ENCODE measurements at places on chromosomes 11 and 22.

GRCh38 chr11:45960387-45961095 lies 38.1 kb downstream of the LARGE2 start:
- DNase-seq, result no peak

DNA sequence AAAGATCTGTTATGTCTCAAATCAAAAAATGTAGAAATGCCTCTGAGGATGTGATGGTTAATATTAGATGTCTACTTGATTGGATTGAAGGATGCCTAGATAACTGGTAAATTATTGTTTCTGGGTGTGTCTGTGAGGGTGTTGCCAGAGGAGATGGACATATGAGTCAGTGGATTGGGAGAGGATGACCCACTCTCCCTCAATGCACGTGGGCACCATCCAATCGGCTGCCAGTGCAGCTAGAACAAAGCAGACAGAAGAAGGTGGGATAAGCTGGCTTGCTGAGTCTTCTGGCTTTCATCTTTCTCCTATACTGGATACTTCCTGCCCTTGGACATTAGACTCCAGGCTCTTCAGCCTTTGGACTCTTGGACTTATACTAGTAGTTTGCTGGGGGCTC lies 430.3 kb downstream of the SOX6 start:
- no peak for DNase-seq

- DNase-seq, result peak; percentile 20
Measured at GRCh38 chr22:20312396-20313191, 7.3 kb downstream of the DGCR6L start.

GRCh38 chr11:114914231-114915005 lies 236.1 kb downstream of the NXPE2 start:
- DNase-seq, result no peak

- no peak for DNase-seq
Measured at GRCh38 chr11:75349521-75350116, 1.8 kb downstream of the ARRB1 start.

GRCh38 chr11:6022956-6023355 lies 7.6 kb downstream of the OR56A1 start:
- DNase-seq, result no peak

DNA sequence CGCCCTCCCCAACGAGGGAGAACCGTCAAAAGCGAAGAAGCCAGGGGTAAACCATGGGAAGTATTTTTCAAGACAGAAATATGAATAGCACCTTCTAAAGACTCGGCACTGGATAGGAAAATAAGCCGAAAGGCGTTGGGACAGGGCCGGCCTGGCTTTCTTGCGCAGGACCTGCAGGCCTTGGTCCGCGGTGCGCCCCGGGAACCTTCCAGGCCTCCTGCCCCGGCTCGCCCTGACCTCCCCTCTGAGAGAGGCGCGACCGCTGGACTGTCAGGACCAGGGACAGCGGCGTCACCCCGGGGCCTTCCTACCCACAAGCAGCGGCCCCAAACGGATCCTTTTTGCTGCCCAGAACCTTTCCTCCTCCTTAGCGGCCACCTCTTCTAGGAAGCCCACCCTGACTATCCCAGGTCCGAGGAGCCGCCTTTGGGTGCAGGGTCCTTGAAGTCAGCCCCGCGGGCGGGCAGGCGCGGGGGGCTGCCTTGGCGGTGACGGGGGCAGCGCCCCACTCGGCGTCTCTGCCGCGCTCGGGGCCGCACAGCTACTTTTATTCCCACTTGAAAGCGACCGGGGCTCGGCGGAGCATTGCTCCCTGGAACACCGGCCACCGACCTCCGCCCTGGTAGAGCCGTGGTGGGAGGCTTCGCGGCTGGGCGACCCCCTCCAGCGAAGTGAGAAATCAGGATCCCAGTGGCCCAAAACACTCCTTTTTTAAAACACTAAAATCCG lies 650 bp upstream of the MAPK11 start:
- peak; percentile 85 for DNase-seq

DNA sequence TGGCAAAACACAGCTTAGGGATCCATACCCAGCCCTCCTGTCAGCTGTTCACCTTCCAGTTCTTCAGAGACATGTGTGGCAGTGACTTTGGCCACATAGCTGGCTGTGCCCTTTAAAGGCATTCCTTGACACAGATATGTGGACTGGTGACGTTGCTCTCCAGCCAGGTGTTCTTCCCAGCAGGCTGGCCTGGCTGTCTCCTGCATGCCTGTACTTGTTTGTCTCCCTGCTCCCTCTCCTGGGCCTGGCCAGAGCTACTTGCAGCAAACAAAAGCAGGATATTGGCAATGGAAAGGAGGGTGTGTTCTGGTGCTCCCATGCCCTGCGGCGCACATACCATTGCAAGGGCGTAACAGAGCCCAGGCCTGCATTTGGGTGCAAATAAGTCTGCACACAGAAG lies 38.3 kb downstream of the PIK3IP1 start:
- DNase-seq, result no peak

DNA sequence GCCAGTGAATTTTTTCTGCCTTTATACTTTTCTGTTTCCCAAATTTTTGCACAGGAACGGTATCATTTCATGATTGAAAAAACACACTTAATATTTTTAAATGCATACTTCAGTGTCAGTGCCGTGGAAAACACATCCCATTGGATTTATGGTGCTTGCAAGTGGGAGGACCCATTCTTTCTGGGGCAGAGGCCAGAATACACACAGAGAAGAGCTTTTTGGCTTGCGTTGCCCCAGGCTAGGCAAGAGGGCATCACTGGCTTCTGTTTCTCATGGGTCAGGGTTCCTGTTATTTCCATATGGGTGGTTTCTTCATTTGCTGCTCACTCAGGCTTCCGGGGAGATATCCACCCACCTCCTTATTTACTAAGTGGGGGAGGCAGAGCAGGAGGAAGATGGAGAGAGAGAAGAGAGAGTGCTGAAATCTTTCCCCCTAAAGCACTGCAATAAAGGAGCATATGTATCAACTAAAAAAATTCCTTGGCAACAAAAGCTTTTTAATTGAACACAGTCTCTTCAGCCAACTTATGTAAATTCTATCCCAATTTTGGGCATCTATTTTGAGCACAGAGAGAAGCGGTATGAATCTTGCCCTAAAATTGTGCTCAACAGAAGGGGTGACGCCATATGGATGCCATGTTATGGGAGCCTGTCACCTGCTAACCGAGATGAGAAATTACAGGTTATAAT lies 66.0 kb upstream of the KIRREL3 start:
- DNase-seq, result no peak

DNA sequence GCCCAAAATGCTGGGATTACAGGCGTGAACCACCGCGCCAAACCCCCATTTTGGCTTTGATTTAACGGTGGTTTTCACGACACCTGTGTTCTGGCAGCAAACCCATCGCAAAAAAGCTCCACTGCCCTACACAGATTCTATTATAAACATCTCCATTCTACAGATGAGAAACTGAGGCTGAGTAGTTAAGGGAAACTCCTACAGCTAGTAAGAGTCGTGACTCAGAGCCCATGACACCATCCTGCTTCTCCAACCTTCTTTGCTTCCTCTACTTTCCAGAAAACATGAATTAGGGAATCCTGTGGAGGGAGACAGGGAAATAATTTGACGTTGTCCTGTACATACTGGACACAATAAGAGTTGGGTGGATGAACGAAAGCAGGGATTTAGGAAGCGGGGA lies 429 bp upstream of the SNX15 start:
- no peak for DNase-seq

- no peak for DNase-seq
Measured at GRCh38 chr22:25021976-25022711, 69.6 kb downstream of the KIAA1671 start.

DNA sequence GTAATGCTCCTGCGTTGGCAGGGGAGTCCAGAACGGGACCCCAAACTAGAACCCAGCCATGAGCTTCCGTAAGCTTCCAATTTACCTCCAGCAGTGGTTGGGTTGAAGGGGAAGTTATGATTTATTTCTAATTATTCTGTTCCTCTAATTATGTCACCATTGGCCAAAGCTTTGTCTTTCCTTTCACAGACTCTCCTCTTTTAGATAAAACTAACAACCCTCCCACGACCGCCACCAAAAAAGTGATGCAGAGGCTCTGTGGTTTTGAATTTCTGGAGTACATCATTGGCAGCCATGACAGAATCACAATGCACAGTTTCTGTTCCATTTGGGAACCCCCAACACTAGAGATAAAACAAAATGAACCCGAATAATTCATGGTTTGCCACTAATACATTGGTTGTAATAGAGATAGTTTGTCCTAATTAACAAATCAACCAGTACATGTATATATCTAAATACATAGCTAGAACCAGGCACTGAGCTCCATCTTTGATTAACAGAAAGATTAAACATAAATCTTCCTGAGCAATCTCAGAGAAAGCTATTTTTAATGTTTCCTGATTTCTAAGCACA lies 64.3 kb downstream of the ETS1 start:
- DNase-seq, result peak; percentile 74

GRCh38 chr11:3177931-3178330 lies 12.8 kb upstream of the OSBPL5 start:
- DNase-seq, result no peak

DNA sequence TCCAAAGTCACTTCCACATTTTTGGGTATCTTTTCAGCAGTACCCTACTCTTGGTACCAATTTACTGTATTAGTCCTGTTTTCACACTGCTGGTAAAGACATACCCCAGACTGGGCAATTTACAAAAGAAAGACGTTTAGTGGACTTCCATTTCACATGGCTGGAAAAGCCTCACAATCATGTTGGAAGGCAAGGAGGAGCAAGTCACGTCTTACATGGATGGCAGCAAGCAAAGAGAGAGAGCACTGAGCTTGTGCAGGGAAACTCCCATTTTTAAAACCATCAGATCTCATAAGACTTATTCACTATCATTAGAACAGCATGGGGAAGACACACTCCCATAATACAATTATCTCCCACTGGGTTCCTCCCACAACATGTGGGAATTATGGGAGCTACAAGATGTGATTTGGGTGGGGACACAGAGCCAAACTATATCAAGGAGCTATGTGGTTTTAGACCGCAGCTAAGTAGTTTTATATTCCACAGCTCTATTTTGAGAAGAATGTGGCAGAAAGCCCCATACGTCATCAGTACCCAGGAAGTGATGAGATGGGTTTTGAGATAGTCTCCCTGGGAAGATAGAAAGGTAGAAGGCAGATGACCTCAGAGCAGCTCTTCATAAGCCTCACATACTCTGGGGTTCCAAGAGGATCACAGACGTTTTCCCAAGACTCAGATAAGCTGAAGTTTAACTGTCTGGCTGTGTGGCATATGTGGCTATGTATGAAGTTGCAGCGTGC lies 96.3 kb downstream of the APIP start:
- no peak for DNase-seq

DNA sequence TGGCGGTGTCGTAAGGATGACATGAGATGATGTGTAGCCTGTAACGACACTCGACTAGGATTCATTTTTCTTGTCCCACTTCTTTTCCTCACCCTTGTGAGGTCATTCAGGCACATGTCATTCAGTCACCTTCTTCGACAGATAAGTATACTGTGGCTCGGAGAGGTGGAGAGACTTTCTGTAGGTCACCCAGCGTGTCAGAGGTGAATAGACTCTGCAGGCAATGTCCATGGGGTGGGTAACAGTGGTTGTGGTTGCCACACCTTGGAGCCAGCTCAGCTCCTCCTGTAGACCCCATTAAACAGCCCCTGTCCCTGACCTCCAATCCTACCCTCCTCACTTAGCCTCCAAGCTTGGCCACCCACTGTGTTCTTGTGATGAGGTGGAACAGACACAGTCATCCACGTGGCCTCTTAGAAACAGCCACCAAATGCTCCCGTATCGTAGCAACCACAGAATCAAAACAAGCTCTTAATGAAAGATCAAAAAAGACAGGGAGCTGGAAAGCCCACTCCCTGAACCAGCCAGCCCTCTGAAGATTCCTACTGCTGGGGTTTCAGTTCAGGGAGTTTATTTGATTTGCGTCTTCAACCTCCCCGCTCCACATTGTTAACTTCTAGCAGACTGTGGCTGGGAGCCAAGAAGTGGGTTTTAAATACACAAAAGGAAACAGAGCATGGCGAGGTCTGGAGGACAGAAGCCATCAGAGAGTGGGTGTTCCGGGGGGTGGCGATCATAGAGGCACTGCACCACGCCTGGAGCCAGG lies 89.0 kb upstream of the GRK3 start:
- no peak for DNase-seq

GRCh38 chr11:12853652-12854296 lies 155.3 kb upstream of the RASSF10 start:
- no peak for DNase-seq

DNA sequence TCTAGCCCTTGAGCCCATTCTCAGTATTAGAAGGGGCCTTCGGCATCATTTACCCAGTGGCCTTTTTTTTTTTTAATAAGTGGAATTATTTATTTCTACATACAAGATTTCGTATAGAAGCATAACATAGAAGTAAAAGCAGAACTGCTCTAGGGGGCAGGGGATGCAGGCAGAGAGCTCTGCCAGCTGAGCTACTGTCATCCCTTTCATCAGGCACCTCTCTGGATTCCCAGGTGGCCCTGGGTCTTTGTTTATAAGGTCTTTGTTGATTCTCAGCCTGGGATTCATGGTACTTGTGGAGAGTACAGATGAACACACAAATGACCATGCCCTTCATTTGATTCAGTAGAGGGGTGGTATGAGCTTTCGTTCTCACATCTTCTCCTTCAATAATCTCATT lies 66.4 kb downstream of the GAB2 start:
- no peak for DNase-seq

- no peak for DNase-seq
Measured at GRCh38 chr11:22539821-22540256, 85.8 kb downstream of the FANCF start.

GRCh38 chr11:114058026-114058706 lies 1.3 kb upstream of the ZBTB16 start:
- no peak for DNase-seq

- DNase-seq, result no peak
Measured at GRCh38 chr11:95652002-95652472, 137.5 kb downstream of the FAM76B start.

DNA sequence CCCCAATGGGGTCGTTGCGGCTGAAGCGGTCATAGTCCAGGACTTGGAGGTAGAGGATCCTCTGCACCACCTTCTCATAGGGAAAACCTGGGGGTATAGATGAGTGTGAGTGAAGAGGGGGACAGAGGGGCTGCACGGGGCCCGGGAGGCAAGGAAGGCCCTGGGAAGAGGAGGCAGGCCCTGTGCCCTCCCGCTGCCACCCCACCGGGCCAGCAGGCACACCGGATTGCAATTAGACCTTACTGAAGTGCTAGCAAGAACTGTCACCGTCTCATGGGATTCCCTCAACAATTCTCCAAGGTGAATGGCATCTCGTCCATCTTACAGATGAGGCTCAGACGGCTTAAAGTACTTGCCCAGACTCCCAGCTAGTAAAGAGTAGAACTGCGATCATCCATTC lies 15.9 kb downstream of the LRRC10B start:
- no peak for DNase-seq

DNA sequence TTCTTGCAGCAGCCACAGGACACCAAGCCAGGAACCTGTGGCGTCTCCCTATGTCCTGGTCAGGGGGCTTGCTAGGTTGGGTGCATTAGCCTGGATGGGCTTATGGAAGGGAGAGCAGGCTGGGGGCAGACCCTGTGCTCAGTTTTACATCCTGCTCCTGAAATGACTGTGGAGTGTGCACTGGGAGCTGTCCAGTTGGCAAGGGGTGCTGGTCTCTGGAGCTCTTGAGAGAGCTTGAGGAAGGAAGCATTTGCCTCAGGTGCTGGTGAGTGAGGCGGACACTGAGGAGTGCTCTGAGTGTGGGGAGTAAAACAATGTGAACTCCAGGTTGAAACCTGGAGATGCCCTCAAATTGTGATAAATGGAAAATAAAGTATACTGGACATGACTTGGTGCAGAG lies 3.4 kb downstream of the SCGB1D4 start:
- peak; percentile 50 for DNase-seq

Data from activated naive CD4-positive, alpha-beta T cell treated with anti-CD3 and anti-CD28 coated beads, Interleukin-2, amount 10 ng/mL, durations not matched to agents 7 days and 5 days (primary cell).